Kidney epithelial cell (primary cell): ENCODE measurements at places on chromosomes 4 and X. TPM values are rescaled to one million over a fixed set of nuclear protein-coding genes. Genes with fewer than 3 reads are reported as not detected.

GRCh38 chrX:103797691-103798090, 21.1 kb downstream of the PLP1 start:
- DNase-seq, result no peak

SGCB gene
- total RNA-seq, result 20.7 and 21.1 TPM in 2 replicates

DNA sequence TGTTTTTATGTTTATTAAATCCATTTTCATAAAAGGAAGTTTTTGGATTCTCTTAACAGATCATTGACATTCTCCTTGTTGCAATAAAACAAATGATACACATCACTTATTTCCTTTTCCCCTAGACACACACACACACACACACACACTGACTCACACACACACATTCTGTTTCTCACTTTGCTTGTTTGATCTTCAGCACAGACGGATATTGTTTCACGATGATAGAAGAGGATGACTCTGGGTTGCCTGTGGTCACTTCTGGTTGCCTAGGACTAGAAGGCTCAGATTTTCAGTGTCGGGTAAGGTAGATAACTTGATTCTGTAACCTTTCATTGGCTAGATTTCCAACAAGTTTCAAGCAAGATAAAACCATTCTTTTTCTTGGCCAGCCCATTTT, 356.8 kb downstream of the BMPR1B start:
- DNase-seq, result no peak

PDGFRA gene
- total RNA-seq, result 0.34 and 2.1 TPM in 2 replicates

- DNase-seq, result no peak
These were observed 545.0 kb upstream of the TENM3 start for GRCh38 chr4:181698221-181698620.

DNA sequence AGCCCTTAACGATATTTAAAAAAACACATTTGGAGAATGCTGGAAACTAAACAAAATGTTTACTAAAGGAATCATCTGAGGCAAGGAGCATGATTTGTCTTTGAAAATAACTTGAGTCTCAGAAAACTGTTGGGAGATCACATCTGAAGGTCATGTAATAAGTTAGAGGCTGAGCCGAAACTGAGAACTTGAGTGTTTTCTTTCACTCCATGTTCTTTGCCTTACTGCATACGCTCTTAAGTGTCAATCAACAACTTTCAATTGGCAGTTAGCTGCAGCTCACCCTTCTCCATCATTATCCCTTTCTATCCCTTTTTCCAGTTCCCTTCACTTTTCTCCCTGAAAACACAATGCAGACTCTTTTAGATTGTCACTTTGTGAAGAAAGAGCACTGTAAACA, 216.2 kb downstream of the ADGRA3 start:
- no peak for DNase-seq

TMSB15C gene
- total RNA-seq, result 8.8 and 9.1 TPM in 2 replicates

RBM46 gene
- total RNA-seq, result 0.04 and 0.21 TPM in 2 replicates

DNA sequence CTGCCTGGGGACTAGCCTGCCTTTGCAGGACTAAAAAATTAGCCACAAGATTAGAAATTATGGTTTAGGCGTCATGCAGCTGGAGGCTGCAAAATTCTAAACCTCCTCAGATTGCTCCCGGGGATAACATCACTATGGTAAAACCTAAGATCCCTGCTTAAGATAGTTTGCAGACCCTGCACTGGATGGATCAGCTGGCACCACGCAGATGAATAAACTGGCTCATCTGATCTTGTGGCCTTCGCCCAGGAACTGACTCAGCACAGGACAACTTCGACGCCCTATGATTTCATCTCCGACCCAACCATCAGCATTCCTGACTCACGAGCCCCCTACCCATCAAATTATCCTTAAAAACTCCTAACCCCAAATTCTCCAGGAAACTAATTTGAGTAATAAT, 482.4 kb downstream of the SPRY1 start:
- no peak for DNase-seq

GRCh38 chr4:29861307-29861706, 858.9 kb upstream of the PCDH7 start:
- no peak for DNase-seq

DNA sequence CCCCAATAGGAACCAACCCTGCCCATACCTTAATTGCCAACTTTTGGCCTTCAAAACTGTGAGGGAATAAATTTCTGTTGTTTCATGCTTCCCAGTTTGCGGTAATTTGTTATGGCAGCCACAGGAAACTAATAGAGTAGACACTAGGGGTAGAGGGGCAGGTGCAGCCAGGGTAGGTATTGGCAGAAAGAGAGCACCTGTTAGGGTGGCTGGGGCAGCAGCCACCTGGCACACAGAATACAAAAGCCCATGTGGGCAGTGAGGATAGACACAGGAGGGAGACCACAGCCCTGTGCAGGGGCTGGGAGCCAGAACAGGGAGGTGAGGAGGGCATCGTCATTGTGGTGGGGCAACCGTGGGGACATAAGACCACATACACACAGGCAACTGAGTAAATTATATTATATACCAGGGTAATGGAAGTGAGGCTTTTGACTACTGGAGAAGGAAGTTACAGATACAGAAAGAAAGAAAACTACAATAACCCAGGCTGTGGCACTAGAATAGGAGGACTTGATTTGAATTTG, 28.2 kb downstream of the IRF2 start:
- no peak for DNase-seq

PFKFB1 gene
- total RNA-seq, result 0.14 TPM in 1 of 2 replicates, not detected in the other

DNA sequence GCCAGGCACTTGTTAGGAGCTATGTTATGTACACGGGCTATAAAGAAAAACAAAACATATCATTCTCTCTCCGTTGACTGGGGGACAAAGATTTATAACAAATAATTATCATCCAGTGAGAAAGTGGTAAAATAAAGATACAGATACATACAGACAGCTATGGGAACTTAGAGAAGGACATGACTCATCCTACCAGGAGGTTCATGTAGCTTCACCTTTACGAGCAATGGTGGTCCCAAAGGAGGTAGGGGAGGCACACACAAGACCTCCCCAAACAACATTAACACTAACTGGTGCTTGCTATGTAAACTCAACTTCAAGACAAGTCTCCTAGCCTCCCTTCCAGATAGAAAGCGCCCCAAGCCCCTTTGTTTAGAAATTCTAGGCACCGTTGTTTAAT, 8.9 kb downstream of the AMBN start:
- DNase-seq, result no peak

CCDC110 gene
- 0.14 and 0.38 TPM in 2 replicates for total RNA-seq

DNA sequence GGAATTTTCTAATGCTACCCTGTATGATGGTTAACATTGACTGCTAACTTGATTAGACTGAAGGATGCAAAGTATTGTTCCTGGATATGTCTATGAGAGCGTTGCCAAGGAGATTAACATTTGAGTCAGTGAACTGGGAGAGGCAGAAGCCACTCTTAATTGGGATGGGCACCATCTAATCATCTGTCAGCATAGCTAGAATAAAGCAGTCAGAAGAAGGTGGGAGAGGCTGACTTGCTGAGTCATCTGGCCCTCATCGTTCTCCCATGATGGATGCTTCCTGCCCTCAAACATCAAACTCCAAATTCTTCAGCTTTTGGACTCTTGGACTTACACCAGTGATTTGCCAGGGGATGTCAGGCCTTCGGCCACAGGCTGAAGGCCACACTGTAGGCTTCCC, 878.5 kb downstream of the PCDH7 start:
- DNase-seq, result no peak

GRCh38 chrX:44621078-44621477, 78.4 kb upstream of the FUNDC1 start:
- DNase-seq, result no peak

HPGDS gene
- not detected in 2 replicates for total RNA-seq

USP26 gene
- total RNA-seq, result not detected in 2 replicates

GAB3 gene
- 0.42 and 0.82 TPM in 2 replicates for total RNA-seq

- DNase-seq, result no peak
These were observed 1368.2 kb downstream of the STIM2 start for GRCh38 chr4:28228561-28229491.

RFC1 gene
- 32.6 and 42.1 TPM in 2 replicates for total RNA-seq

DNA sequence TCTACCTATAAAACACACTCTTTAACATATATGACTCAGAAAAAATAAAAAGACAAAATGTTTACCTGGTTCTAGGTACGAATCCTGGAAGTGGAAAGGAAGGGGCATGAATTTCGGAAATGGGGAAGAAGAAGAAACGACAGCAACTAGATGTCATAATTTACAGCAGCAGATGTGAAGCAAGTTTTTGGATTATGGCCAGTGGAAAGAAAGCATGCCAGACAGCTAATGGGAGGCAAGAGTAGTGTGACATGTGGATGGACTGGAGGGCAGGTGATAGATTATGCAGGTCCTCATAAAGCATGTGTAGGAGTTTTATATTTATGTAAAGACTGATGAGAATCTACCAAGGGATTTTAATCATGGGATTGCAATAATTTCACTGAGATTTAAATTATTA, 279.0 kb upstream of the TACR3 start:
- no peak for DNase-seq

- DNase-seq, result no peak
These were observed 204.1 kb downstream of the NR3C2 start for GRCh38 chr4:148238086-148238485.

NLGN3 gene
- total RNA-seq, result 0.13 and 0.34 TPM in 2 replicates

DNA sequence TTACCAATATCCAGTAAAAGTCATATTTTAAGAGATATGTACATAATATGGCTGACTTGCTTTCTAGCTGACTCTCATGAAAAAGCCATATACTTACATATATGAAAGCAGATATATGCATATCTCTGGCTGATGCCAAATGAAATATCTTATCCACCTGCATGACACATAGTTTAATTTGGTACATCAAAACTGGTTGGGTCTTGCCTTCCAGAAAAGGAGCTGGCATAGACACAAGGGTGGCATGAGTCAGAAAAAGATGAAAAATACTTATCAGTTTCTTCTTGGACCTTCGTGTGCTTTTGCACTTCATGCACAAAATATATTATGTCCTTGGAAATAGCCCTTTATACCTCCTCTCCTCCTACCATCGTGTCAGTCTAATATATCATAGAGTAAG, 32.1 kb downstream of the TIGD4 start:
- DNase-seq, result no peak

GRCh38 chr4:112938461-112939058, 110.9 kb upstream of the ANK2 start:
- no peak for DNase-seq
